ENCODE measurements at places on chromosomes 5 and 9. TPM values are rescaled to one million over a fixed set of nuclear protein-coding genes. Genes with fewer than 3 reads are reported as not detected.
A peak's percentile ranks its signal among the peaks of the same experiment; 100 is the strongest.

Gene FGF18
- 2.9 TPM for total RNA-seq

Gene BSPRY
- total RNA-seq: 0.19 TPM

DNA sequence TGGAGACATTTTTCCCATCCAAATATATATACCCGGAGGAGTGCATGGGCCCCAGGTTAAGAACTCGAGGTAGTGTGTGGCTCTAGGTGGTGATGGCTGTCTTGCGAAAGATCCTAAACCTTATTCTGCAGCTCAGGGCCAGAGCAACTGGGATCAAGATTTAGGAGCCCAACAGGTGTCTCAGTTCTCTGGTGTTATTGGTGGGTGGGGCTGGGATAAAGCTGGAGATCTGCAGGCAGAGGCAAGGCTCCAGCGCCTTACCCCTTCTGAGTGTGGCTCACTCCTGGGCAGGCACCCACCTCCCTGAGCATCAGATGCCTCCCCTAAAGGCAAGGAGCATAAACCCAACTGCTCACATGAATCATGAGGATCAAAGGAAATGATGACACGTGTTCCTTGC, 11.2 kb downstream of the UBE2QL1 start:
- no peaks in the 10 kb centered on the region for H3K4me1 ChIP-seq
- no peaks in the 10 kb centered on the region for H3K36me3 ChIP-seq
- no peak overlapping the region for H3K4me3 ChIP-seq
- DNase-seq: no peak
- H3K27ac ChIP-seq: no peak overlapping the region
- no peaks in the 10 kb centered on the region for H3K27me3 ChIP-seq

- DNase-seq: no peak
- H3K27ac ChIP-seq: no peak overlapping the region
- no peak overlapping the region for H3K4me3 ChIP-seq
- H3K4me1 ChIP-seq: no peaks in the 10 kb centered on the region
- no peaks in the 10 kb centered on the region for H3K36me3 ChIP-seq
- H3K27me3 ChIP-seq: no peaks in the 10 kb centered on the region
Observed at GRCh38 chr9:133322701-133323100, 13.3 kb downstream of the SURF6 start.

DNA sequence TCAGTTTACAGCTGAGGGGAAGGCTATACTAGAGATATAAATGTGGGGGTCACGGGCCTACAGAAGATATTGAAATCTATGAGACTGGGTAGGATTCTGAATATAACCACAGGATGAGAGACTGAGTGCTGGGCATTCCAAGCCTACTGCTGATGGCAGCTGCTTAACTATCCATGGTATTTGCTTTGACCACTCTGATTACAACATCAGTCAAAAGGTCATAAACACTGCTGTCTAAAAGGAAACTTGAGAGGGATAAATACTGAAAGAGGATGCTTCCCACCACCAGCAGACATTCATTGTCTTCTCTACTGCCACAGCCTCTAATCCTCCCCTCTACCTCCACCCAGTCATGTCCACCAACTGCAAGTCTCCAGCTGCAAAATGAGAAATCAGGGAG, 3.8 kb downstream of the ZNF622 start:
- H3K4me3 ChIP-seq: no peak overlapping the region
- H3K36me3 ChIP-seq: peaks cover 7% of the 10 kb centered on the region
- H3K27me3 ChIP-seq: no peaks in the 10 kb centered on the region
- H3K27ac ChIP-seq: no peak overlapping the region
- no peak for DNase-seq
- peaks cover 1% of the 10 kb centered on the region for H3K4me1 ChIP-seq

- no peak for DNase-seq
- no peaks in the 10 kb centered on the region for H3K27me3 ChIP-seq
- peak overlapping the region; percentile 86 for H3K27ac ChIP-seq
- H3K4me3 ChIP-seq: no peak overlapping the region
Observed at GRCh38 chr9:94900222-94901018, 173.9 kb downstream of the AOPEP start.

- no peaks in the 10 kb centered on the region for H3K4me1 ChIP-seq
- H3K27ac ChIP-seq: no peak overlapping the region
- DNase-seq: peak; percentile 55
- H3K4me3 ChIP-seq: no peak overlapping the region
Observed at GRCh38 chr9:100505564-100506159, 32.7 kb downstream of the TMEFF1 start.

DNA sequence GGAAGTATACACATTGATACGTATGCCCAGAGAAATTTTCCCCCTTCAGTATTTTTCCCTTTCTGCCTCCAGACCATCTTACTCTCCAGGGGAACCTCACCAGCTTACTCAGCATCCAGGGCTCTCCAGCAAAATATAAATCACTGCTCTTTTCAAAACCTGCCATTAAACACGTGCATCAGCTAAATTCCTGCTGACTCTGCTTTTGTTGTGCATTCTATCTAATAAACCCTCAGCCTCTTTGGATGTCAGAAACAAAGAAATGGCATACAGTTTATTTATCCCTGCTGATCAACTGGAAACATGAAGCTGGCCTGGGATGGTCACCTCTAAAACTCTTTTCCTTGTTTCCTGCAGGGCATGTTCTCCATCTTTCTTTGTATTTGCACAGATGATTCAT, 126.8 kb downstream of the TRPM3 start:
- no peak for DNase-seq
- no peaks in the 10 kb centered on the region for H3K36me3 ChIP-seq
- no peak overlapping the region for H3K27ac ChIP-seq
- H3K4me1 ChIP-seq: peaks cover 8% of the 10 kb centered on the region
- H3K27me3 ChIP-seq: no peaks in the 10 kb centered on the region

- no peaks in the 10 kb centered on the region for H3K36me3 ChIP-seq
- H3K4me1 ChIP-seq: no peaks in the 10 kb centered on the region
- H3K27me3 ChIP-seq: no peaks in the 10 kb centered on the region
- no peak overlapping the region for H3K4me3 ChIP-seq
- no peak overlapping the region for H3K27ac ChIP-seq
Observed at GRCh38 chr5:85663708-85664031, 954.1 kb upstream of the COX7C start.

GRCh38 chr5:178895615-178896571, at the start of gene ZFP2:
ZFP2 (plus strand) TSS chr5:178895913; CDS start chr5:178931314, 35,401 bp downstream.
- H3K27me3 ChIP-seq: no peaks in the 10 kb centered on the region
- H3K4me3 ChIP-seq: peak within 1 kb of the TSS; percentile 68
- H3K4me1 ChIP-seq: no peaks in the 10 kb centered on the region
- peak; percentile 84 for DNase-seq
- peak within 1 kb of the TSS; percentile 50 for H3K27ac ChIP-seq

- H3K27ac ChIP-seq: no peak overlapping the region
- no peaks in the 10 kb centered on the region for H3K4me1 ChIP-seq
- DNase-seq: no peak
- no peaks in the 10 kb centered on the region for H3K36me3 ChIP-seq
Observed at GRCh38 chr5:56735849-56736641, 79.3 kb upstream of the MAP3K1 start.

- no peak for DNase-seq
- H3K4me3 ChIP-seq: no peak overlapping the region
- H3K4me1 ChIP-seq: no peaks in the 10 kb centered on the region
- H3K27me3 ChIP-seq: no peaks in the 10 kb centered on the region
- no peaks in the 10 kb centered on the region for H3K36me3 ChIP-seq
Observed at GRCh38 chr5:173679909-173680630, 63.6 kb upstream of the BOD1 start.

- H3K36me3 ChIP-seq: no peaks in the 10 kb centered on the region
- no peak for DNase-seq
- no peak overlapping the region for H3K27ac ChIP-seq
- H3K4me1 ChIP-seq: peaks cover 12% of the 10 kb centered on the region
- no peaks in the 10 kb centered on the region for H3K27me3 ChIP-seq
Observed at GRCh38 chr5:158888206-158888605, 211.5 kb downstream of the EBF1 start.

GRCh38 chr9:33193818-33194217, 26.7 kb upstream of the B4GALT1 start:
- no peak for DNase-seq
- no peaks in the 10 kb centered on the region for H3K27me3 ChIP-seq
- no peak overlapping the region for H3K4me3 ChIP-seq
- no peak overlapping the region for H3K27ac ChIP-seq
- H3K4me1 ChIP-seq: peaks cover 3% of the 10 kb centered on the region

Data from aorta (tissue), 5 donors.